Type B pancreatic cell (in vitro differentiated cells): ENCODE measurements at places on chromosomes 2 and 18. TPM values are rescaled to one million over a fixed set of nuclear protein-coding genes. Genes with fewer than 3 reads are reported as not detected.

The REG3A gene
- total RNA-seq: 0.95 and 4.0 TPM in 2 replicates

The CFC1 gene
- 25.5 and 27.1 TPM in 2 replicates for total RNA-seq

The LIPG gene
- 16.9 and 22.7 TPM in 2 replicates for total RNA-seq

The TMEM214 gene
- 83.9 and 96.1 TPM in 2 replicates for total RNA-seq

The IL37 gene
- total RNA-seq: not detected in 2 replicates

DNA sequence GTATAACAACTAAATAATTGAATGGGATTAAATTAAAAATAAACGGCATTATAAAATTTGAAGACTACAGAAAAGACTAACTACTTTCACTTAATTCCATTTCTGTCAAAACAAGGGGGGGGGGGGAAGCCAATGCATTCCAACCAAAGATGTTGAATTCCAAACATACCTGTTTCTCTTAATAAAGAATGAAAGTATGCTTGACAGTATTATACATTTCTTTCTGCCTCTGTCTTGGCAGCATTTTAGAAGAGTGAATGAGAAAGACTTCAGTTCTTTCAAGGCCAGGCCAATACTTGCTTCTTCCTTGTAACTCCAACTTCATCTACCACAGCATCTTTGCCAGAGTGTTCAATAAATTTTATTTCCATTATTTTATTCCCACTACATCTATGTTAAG is 65.9 kb downstream of the PDE11A start:
- DNase-seq: no peak

GRCh38 chr2:207692206-207693065 is 19.0 kb upstream of the CCNYL1 start:
- no peak for DNase-seq

GRCh38 chr2:176084611-176085119 is 903 bp upstream of the EVX2 start:
- DNase-seq: no peak

DNA sequence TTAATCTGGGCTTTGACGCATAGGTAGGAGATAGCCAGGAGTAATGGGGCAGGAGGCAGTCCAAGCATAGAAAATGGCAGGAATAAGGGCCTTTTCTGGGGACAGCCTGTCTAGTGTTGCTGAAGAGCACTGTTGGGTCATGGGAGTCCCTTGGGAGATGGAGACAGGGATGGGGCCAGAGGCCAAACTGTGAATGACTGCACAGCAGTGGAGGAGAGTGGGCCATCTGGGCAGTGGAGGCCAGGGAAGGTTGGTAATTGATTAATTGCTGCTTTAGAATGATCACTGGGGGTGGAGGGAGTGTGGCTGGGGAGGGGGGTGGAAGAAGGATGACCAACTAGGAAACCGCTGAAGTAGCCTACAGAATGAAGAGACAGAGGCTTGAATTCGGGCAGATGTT is 28.6 kb upstream of the CREG2 start:
- no peak for DNase-seq

GRCh38 chr18:36352384-36352783 is 54.9 kb downstream of the FHOD3 start:
- no peak for DNase-seq

- DNase-seq: no peak
These were observed 131.5 kb upstream of the STON1 start for GRCh38 chr2:48398285-48399002.
